ENCODE measurements at places on chromosomes 13 and 19.

GRCh38 chr13:90238413-90238812 is 1109.1 kb upstream of the MIR17HG start:
- no peak for DNase-seq

GRCh38 chr19:35671818-35672217 is 5.5 kb downstream of the UPK1A start:
- no peak for DNase-seq

DNA sequence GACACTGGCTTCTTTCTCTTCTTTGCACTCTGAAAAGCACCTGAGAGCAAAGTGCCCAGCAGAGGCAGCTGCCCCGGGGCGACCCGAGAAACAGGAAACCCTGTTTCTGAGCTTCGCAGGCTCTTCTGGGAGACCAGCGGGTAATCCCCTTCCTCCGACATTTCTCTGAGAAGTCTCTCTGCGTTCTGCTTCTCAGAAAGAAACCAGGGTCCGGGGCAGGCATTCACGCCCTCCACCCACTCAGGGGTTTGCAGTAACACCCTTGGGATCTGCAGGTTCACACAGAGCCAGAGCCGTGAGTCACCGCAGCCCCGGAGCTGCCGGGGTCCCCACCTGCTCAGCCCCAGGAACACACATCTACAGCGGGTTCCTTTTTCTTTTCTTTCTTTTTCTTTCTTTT is 86.0 kb downstream of the GADD45B start:
- DNase-seq = no peak

DNA sequence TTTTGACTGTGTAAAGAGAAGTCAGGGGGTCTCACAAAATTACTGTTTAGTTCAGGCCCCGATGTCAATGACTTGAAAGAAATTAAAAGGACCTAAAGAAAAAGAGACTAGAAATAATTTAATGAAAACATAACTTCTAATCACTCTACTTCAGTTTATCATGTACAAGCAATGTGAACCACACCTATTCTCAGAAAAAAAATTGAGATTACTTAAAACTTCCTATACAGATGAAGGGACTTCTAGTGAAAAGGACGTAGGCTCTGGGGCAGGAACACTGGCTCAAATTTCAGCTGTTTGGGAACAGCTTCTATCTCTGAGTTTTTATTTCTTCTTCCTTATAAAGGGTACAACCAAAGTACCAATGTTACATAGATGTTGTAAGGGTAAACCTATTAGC is 38.0 kb downstream of the TPT1 start:
- no peak for DNase-seq

DNA sequence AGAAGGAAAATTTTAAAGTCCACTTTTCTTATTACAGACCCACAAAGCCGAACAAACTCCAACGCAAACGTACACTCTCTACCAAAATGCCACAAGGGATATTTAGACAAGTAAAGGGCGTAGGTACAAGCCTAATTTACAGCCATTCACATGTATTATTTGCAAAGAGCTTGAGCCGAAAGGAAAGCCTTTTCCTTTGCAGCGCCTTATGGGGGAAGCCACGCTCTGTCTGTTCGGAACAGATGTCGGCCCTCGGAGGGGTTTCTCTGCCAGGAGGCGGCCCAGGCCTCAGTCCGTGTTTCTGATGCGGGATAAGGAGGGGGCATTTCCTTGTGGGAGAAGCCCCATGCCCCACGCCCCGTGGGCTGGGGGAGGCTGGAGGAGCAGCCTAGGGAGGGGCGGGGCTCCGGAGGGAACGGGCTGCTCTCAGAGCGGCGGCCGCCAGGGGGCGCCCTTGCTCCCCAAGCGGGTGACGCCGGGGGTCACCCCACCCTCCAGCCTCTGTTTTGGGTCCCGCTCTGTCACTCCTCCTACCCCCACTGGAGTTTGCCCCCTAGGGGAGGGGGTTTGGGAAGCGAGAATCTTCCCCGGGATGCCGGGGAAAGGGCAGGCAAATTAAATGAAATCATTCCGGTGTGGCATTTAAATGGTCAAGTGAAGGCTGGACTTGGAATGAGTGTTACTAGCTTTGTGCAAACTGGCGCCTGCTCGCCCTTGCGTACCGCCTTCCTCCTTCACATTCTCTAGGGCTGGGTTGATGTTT is 2.9 kb downstream of the HTR2A start:
- DNase-seq = peak; percentile 52

DNA sequence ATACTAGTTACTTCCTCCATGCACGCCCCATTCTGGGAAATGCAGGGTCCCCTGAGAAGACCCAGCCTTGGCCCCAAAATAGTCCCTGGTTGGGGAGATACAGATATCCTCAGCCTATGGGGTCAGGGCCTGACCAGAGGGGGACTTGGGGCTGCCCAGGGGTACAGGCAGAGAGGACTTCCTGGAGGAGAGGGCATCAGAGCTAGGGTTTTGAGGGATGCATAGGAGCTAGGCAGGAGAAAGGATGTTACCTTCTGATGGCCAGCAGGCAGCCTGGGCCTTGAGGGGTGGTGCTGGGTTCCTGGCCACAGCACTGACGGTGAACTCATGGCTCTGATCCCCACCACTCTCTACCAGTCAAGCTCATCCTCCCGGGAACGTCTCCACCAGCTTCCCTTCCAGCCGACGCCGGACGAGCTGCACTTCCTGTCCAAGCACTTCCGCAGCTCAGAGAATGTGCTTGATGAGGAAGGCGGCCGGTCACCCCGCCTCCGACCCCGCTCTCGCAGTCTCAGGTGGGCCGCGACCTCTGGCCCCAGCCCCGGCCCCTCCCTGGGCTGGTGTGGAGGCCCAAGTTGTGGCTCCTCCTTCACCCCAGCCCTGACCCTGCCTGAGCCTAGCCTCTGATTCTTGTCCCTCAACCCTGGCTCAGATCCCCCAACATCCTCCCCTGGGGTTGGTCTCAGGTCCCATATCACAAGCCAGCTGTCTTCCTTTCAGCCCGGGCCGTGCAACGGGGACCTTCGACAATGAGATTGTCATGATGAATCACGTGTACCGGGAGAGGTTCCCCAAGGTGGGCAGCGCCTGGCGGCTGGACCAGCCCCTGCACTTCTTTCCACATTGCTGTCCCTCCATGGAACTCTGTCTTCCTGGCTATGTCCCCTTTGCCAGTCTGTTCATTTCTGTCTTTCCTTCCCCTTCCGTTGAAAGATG is 25.6 kb downstream of the MAST3 start:
- no peak for DNase-seq

DNA sequence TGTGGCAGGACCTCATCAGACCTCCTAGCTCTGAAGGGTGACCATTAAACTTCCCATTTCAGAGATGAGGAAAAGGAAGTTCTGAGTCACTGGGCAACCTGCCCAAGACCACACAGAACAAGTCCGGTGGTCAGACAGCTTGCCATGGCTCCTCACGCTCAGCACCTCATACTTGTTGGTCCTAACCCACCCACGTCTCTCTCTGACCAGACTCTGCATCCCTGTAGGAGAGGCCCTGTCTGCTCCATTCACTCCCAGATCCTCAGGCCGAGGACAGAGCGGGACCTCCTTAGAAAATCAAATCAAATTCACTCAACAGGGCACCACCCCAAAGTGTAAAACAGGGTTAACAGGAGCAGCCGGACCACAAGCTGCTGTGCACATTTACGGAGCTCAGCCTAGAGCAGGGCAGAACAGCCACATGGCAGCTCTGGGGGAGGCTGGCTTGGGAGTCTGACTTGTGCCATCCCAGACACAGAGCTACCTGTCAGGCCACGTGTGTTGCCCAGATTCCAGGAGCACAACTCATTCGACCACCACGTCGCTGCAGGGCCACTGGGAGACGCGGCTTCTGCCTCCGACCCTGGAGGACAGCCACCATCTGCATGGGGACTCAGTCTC is 1.7 kb downstream of the MIER2 start:
- DNase-seq = no peak

DNA sequence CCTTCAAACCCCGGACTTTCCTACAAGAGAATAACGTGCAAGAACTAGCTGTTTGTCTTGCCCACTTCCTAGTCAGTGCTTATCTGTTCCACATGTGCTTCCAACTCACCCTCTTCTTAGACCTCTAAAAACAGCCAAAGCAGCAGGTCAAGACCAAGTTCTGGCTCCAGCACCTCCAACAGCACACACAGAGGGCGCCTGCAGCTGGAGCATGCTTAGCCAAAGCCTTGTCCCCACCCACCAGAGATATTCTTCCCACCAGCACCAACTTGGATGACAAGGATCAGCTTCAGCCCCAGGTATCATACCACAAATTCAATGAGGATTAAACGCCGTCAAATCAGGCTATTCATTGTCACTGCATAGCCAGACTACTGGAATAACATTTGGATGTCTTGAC is 17.9 kb downstream of the RCBTB1 start:
- no peak for DNase-seq

- no peak for DNase-seq
Measured at GRCh38 chr19:14559916-14560775, 11.7 kb downstream of the NDUFB7 start.

- no peak for DNase-seq
Measured at GRCh38 chr13:79989217-79989661, 351.7 kb downstream of the SPRY2 start.

DNA sequence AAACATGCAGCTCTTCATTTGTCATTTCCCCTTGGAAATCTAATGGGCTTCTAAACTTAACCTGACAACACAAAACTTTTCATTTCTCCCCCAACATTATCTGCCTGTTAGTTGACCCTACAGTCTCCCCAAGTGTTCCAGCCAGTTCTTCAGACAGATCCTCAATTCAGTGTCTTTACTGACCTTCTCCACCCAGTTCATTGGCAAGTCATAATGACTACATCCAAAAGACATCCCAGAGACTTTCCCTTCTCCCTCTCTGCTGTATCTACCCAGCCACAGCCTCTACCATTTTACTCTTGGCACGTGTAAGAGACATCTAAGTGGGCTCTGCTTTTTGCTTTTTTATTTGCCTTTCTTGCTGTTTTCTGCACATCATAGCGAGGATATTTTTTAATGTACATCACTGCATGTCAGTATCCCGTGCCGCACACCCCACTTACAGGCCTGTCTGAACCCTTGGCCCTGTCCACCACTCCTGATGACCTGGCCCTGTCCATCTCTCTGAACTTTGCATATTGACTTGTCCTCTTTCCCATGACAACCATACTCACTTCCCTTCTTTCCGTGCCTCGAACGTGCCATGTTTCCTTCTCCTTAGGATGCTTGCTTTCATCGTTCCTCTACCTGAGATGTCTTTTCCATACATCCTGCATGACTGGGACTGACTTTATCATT is 391.9 kb downstream of the IRS2 start:
- no peak for DNase-seq

- no peak for DNase-seq
Measured at GRCh38 chr19:30003866-30004265, 61.8 kb downstream of the URI1 start.

GRCh38 chr13:107025991-107026390 is 458.1 kb upstream of the ARGLU1 start:
- DNase-seq = no peak

DNA sequence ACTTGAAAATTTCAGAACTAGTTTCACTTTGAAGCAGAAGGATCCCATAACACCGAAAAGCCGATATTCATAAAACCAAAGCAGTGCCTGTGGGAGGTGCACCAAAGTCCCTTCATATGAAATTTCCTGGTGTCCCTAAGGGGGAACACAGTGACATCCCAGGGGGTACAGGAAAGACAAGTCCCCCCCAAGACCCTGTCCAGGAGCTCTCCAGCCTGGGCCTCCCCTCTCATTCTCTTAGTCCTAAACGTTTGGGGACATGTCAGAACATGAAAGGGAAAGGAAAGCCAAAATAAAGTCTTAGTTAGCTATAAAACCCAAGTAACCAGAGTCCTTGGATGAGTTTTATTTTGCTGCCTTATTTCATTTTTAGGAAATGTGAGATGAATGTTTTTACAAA is 56.6 kb downstream of the MRPL57 start:
- no peak for DNase-seq

- DNase-seq = no peak
Measured at GRCh38 chr13:44870456-44870929, 118.8 kb downstream of the NUFIP1 start.

GRCh38 chr13:100254002-100254401 is 165.1 kb downstream of the PCCA start:
- no peak for DNase-seq

DNA sequence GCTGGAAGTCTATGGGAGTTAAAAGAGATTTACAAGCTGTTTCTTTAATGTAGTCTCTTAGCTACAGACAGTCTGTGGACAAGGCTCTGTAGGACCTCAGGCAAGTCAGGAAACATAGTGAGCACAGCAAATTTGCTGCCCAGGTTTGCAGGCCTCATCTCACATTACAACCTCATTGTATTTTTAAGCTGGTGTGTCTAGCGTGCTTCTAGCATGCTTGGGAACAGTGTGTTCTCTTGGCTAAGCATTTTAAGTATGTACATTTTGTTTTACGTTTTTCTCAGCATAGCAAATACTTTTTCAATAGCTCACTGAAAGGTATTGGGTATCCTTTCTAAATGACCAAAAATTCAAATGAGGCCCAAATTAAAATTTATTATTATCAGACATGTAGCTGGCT is 113.2 kb downstream of the STARD13 start:
- no peak for DNase-seq

DNA sequence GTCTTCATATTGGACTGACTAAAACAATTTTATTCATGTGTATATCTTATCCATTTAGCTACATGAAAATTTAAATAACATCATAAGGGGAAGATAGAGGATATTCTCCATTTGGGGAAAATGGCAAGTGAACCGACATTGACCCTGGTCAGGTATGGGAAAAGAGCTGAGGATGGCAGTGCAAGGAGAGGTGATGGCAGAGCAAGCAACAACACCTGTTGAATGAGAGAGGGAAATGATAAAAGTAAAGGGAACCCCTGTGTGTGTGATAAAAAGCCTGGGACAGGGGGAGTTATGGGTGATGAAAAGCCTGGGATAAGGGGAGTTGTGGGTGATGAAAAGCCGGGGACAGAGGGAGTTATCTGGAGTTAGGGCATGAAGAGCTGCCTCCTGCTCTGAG is 4.0 kb downstream of the CLC start:
- no peak for DNase-seq

GRCh38 chr19:44807162-44807561 is 1.7 kb upstream of the BCAM start:
- DNase-seq = no peak

DNA sequence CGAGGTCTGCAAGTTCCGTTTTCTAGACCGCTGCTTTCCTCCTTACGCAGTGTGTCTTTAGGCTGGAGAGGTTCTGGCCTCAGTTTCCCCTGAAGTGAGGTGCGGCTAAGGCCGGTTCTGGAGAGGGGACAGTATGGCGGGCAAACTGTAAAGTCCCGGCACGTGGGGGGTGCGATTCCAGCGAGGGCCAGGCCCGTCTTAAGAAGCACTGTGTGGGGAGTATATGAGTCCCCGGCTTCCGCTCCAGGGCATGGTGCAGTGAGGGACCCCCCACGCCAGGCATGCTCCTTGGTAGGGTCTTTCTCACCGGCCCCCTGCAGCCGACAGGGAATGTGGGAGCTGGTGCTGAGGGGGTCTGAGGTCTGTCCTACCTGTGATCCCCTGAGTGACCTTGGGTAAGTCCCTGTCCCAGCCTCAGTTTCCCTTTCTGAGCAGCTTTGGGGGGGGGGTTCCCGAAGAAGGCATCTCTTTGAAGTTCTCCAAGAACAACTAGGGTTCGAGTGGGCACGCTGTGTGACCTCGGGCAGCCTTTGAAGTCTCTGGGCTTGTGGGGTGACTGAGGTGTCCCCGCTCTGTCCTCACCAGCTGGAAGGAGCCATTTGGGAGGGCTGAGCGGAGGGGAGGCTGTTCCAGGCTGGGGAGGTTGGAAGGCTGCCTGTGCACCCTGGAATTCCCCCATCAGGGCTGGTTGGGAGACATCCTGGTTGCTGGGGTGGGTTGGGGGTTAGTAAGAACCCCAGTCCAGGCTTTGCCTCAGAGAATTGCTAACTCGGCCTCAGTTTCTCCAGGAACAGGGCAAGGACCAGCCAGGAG is 1.5 kb downstream of the NFIC start:
- no peak for DNase-seq

Data from hematopoietic multipotent progenitor cell treated with erythropoietin and hydrocortisone succinate and interleukin-3 and kit ligand, for 17 days (in vitro differentiated cells).